ENCODE measurements at places on chromosomes 5 and 9.

- DNase-seq: no peak
Observed at GRCh38 chr5:68862560-68862959, 231.3 kb upstream of the SLC30A5 start.

GRCh38 chr5:53041740-53042139, 52.6 kb downstream of the ITGA2 start:
- no peak for DNase-seq

GRCh38 chr5:175657593-175658271, at the start of gene HRH2:
TSS of gene HRH2 (plus strand) at chr5:175658071. CDS start at chr5:175683234, 25,163 bp downstream.
- DNase-seq: peak; percentile 80

- no peak for DNase-seq
Observed at GRCh38 chr9:78839252-78839651, 542.3 kb downstream of the PSAT1 start.

GRCh38 chr9:135186248-135187164, 99.0 kb downstream of the OLFM1 start:
- no peak for DNase-seq

DNA sequence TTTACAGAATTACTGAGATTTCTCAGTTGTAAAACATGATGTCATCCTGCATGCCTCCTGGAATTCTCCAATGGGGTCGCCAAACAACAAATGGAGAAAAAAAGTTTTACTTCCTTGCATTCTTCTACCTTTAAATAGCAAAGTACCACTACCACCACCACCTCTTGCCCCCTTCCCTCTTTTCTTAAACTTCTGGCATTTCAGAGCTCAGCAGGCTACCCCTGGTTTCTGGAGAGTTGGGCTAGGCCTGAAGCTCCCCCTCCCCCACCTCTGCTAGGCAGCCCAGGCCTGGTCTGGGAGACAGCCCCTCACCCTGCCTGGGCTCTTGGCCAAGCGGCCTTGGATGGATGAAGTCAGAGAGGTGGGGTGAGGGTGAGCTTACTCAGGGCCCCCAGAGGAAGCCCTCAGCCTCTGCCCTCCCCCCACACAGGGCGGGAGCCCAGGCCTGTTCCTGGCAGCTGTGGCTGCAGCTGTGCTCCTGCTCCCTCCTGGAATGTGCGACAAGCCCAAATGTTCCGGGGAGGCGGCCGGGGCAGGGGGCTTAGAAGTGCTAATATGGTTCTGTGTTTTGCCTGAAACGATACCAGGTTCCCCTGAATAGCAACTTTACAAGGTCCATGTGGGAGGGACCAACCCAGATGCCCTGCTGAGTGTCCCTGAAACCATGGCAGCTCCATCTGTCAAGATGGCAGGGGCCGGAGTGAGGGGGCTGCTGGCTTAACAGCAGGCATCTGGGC, 6.0 kb upstream of the CCIN start:
- DNase-seq: no peak

GRCh38 chr9:96177005-96177718, 124.8 kb downstream of the HSD17B3 start:
- DNase-seq: no peak

GRCh38 chr5:31471916-31472315, 60.0 kb downstream of the DROSHA start:
- no peak for DNase-seq

DNA sequence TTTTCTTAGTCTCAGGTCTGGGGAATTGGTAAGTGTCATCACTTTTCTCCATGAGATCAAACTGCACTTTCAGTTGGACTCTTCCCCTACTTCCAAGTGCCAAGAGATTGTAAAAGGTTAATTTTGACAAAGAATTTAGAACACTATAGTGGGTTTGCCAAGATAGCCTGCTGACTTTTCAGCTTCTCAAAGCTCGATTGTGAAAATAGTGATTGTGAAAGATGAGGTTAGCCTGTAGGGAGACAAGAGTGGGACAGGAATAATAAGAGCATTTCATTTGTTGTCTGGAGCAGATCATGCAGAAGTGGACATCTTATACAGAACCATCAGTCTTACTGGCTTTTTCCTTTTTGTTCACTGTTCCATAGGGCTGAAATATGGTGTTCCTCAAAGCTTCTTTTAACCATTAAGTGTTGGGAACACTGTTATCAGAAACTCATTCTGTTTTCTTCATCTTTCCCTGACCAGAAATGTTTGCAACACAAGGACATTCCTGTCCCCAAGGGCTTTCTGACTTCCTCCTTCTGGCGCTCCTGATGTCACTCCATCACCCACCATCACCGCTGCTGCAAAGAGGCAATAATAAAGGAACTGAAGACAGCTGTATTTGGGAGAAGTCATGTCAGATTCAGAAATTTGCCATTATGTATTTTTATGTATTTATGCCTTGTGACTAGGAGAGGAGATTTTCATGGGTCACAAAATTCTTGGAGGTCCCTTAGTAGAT, 11.6 kb upstream of the SPTAN1 start:
- no peak for DNase-seq

DNA sequence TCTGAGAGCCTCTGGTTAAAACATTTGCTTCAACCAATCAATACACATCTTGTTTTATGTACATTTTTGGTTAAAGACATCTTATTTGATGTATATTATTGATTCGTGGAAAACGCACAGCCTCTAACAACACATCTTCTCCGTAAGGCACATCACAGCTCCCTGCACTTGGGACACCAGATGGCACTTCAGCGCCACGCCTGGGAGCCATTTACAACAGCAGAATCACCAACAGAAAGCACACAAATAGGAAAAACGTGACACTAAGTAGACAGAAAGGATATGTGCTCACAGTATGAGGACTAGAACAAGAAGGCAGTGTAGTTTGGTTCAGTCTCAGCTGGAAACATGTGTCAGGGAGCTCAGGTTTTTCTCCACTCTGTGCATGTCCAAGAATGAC, 199.7 kb downstream of the ROR2 start:
- no peak for DNase-seq

DNA sequence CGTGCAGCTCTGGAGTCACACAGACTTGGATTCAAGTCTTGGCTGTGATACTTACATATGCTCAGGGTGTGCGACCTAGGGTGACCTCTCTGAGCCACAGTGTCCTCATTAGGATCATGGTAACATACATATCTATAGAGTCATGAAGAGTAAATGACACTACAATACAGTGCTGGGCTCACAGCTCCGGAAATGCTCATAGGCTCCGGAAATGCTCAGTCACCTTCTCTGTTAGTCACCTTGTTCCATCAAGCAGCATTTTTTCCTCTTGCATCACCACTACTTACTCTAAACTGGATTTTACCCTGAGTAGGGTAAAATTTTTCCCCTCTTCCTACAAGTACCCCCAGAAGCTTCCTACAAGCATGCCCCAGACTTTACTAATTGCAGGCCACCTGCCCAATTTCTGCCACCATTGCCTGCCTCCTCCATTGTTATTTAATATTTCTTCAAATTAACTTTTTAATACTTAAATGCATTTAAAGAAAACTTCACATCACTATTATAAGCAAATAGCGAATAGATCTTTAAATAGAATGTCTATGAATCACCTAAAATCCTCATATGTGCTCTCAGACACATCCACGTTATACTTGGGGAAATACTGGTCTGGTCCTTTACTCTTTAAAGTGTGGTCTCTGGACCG, 147.6 kb upstream of the SPRY4 start:
- peak; percentile 77 for DNase-seq

- DNase-seq: no peak
Observed at GRCh38 chr9:123002754-123003153, 30.7 kb upstream of the GPR21 start.

DNA sequence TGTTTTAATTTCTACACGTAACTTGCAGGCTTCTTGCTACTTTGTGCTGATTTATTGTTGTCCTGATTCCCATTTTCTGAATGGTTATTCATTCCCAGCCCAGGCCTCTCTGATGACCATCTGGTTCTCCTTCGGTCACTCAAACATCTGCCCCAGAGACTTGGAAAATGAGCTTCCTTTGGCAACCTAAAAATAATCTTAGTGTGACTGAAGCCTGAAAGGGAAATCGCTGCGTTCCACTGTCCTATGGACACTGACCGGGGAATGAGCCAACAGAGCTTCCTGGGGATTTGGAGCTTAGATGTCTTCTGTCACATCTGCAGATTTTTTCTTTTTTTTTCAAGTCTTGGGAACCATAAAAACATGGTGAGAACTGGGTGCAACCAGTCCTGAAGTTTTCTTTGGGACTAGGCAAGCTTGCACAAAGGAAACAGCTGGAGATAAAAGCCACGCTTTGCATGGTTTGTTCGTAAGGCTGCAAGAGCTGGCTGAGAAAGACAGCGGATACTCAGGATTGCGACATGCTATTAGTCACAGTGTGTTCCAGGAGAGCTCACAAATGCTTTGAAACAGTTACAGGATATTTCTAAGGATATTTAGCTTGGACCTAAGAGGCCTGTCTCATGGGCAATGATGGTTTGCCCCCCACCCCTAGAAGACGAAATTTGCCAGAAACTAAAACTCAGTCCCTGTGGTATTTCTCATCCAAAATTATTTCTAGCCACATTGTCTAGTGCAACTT, 146.2 kb downstream of the GOLPH3 start:
- no peak for DNase-seq

DNA sequence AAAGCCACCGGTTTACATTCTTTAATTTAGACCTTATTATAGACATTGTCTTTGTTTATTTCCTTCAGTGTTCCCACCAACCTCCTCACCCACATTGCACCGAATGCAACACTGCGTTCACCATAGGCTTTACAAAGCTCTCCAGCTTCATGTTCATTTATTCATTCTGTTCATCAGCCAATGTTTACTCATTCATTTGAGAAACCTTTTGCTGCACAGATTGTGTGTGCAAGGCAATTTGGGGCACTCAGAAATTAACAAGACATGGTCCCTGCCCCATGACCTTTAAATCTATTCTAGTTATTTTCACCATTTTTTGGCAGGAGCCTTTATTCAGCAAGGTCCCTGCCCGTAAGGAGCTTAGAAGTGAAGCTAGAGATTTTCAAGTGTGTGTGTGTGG, 70.9 kb upstream of the RARS1 start:
- no peak for DNase-seq

DNA sequence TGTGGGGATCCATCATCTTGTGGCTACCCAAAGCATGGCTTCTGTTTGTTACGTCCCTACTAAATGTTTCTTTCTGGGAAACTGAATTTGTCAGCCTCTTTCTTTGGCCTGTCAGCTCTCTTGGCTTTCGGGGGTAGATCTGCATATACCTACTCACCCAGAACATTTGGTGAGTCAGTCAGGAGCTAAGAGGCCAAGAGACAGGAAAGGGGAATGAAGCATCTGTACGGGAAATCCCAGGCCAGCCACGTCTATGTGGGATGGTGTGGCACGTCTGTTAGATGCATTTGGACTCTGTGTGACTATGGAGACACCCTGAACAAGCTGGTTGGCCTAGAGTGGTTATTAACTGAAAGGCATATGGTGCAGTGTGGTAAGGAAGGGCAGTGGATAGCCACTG, 58.1 kb downstream of the CDO1 start:
- no peak for DNase-seq

- no peak for DNase-seq
Observed at GRCh38 chr9:90659650-90660364, 17.2 kb upstream of the DIRAS2 start.

Data from activated CD4-positive, alpha-beta T cell treated with anti-CD3 and anti-CD28 coated beads, Interleukin-2, Interleukin-6, amounts not matched to agents 100 ng/mL and 50 ng/mL, durations not matched to agents 16 hours and 8 hours (primary cell).